A172 (cell line): ENCODE measurements at places on chromosomes 3 and 15.

DNA sequence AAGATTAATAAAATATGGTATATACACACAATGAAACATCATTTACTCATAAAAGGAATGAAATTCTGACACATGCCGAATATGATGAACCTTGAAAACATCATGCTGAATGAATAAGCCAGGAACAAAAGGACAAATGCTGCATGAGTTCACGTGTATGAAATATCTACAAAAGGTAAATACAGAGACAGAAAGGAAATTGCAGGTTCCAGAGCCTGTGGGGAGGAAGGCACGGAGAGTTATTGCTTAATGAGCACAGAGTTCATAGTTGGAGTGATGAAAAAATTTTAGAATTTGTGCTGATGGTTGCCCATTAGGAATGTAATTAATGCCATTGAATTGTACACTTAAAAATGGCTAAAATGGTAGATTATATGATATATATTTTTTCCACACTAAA lies 49.5 kb downstream of the OCA2 start:
- no peak for DNase-seq

GRCh38 chr3:10329495-10330015 lies 8.6 kb upstream of the SEC13 start:
- DNase-seq: no peak

DNA sequence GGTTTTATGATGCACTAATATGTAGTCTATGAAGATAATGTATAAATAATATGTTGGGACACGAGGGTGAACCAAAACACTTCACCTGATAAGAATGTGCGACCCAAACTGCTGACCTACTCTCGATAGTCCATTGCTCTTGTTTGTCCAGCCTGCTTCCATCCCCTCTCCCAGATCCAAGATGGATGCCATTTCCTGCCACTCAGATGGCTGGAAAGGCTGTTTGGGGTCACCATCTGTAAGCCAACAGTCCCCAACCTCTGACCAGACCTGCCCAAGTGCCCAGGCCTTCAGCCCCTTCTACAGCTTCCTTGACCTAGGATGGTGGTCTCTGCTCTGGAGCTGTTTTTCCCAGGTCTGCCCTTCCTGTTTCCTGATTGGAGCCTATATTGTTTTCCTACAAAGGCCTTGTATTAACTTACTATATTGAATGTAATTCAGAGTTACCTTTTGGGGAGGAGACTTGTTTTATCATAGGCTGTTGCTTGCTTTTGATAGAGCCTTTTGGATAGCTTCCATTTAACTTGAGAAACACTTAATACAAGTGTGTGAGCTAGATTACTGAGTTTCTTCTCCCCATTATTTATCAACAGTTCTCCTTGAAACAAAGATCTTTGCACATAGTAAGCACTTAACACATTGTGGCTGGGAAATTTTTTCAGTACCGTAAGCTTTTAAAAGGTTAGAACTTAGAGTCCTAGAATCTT lies 5.0 kb upstream of the PAQR9 start:
- DNase-seq: no peak

GRCh38 chr15:22867886-22868285 lies 29.4 kb downstream of the NIPA2 start:
- DNase-seq: no peak

DNA sequence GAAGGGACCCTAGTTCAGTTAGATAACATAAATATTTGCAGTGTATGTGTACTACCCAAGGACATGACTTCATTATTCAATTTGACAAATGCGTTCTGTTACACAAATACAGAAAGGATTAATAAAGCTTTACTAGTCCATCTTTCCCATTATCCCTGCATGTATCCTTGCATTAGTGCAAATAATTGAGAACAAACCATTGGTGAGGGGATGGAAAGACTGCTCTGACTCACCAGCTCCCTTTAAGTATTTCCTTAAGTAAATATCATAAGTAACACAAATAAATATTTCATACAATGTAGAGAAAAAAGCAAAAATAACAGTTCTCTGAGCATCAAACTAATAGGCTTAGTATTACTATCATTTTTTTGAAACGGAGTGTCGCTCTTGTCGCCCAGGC lies 1.9 kb upstream of the GPD1L start:
- DNase-seq: no peak

DNA sequence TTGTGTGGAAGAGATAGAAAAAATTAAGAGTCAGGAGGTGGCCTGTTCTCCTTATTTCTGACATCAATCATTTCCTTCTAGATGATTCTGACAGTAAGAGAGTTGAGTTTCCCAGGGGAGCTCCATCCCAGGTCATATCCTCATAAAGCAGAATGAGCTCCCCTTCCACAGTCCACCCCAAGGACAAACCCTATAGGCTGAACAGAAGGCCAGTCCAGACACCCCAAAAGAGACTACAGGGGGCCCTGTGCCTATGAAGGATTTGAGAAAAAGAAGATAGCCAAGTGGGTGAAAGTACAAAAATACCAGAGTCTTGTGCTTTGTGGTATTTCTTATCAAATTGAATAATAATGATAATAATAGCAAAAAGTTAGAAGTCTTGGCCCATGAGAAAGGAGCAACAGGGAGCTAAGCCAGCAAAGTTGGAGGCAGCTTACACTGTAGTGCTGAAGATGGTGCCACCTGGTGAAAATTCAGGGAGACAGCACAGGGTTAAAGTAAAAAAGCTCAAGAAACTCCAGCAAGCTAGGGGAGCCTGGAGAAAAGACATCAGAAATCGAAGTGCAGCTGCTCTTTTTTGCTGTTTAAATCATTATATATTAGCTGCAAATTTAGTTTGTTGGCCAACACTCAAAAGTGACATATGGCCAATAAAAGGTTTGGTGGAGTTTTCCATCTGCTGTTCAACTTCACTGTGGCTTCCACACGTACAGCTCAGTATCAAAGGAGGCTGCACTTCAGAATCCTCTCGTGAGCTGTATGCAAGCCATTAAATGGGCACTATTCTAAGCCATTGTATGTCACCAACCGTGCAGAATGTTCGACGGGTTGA lies 35.8 kb upstream of the SLC24A5 start:
- DNase-seq: peak; percentile 29

- no peak for DNase-seq
Observed at GRCh38 chr3:23819599-23820360, 14.0 kb downstream of the UBE2E1 start.

DNA sequence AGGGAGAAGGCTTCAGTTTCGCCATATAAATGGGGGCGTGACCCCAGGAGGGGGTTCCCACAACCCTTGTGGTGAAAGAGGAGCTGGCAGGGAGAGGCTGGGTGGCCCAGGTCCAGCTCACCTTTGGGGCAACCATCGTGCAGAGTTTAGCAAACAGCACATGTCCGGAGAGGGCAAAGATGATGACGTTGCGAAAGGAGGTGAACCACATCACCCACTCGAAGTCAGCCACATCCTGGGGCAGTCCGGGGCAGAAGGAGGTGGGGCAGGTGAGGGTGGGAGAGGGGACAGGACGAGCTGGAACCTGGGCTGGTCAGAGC lies 3.7 kb downstream of the HHATL start:
- DNase-seq: no peak

DNA sequence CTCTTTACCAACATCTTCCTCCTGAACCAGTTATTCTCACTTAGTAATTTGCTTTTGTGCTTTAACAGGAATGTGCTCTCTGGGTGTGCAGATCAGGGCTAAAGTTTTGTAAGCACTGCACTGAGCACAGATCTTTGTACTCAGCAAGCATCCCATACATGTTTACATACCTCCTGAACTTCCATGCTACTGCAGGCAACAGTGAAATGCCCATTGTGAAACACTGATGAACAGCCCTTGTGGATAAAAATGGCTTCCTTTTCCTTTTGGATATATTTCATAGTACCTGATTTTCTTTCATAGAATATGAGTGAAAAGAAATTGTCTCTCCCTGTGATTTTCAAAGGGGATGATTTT lies 855.9 kb downstream of the MCTP2 start:
- no peak for DNase-seq

DNA sequence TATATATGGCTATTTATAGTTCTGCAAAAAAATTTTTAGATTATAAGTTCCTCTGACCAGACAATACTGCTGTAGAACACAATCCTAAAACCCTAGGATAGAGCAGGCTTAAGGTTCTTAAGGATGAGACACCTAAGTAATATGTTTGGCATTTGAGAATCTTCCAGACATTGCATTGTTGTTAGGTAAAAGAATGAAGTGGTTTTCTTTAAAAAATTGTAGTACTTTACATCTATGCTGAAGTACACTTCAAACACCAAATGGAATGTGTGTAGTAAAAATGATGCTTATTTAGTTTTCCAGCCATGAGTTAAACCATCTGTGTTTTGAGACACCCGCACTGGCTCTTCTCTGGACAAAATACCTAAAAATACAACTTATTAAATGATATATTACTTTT lies 857.7 kb downstream of the OTOL1 start:
- DNase-seq: no peak

DNA sequence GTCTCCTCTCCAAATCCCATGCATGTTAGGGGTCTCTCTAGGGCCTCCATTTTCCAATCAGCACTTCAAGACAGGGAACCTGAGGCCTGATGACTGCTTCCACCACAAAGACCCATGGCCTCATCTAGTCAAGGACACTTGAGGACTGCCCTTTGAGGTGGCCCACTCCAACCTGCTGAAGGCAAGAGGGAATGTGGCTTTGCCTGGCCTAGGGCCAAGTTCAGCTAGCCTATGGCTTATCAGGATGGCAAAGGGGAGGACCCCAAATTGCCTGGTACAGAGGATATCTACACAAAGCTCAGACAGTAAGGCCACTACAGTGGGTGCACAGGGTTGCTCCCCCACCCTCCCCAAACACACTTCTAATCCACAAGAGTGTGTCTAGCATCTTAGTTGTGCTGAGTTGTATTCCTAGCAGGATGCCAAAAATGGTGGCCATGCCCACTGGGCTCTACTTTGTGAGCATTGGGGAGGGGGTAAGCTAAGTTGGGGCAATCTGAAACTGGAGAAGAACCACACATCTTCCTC lies 10.0 kb upstream of the GRAMD2A start:
- no peak for DNase-seq

GRCh38 chr15:62412686-62413085 lies 247.6 kb upstream of the C2CD4B start:
- no peak for DNase-seq

DNA sequence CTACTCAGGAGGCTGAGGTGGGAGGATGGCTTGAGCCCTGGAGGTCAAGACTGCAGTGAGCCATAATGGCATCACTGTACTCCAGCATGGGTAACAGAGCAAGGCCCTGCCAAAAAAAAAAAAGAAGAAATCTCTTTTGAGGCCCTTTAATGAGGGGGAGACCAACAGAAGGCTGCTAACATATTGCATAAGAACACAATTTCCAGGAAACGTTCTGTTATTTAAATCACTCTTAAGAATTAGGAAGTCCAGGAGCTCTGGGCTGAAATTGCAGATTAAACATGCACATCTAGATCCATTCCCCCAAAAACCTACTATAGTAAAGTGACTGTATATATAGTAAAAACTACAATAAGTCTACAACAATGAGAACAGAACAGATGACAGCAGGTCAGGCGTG lies 16.1 kb upstream of the BLM start:
- no peak for DNase-seq

- no peak for DNase-seq
Observed at GRCh38 chr15:61649046-61649445, 411.2 kb downstream of the VPS13C start.

- no peak for DNase-seq
Observed at GRCh38 chr3:147963711-147964110, 554.5 kb downstream of the ZIC1 start.

GRCh38 chr3:36729204-36730056 lies 34.9 kb downstream of the DCLK3 start:
- peak; percentile 43 for DNase-seq

GRCh38 chr15:33013827-33014445 lies 180.6 kb downstream of the FMN1 start:
- peak; percentile 89 for DNase-seq

GRCh38 chr15:44159492-44159891 lies 35.6 kb downstream of the FRMD5 start:
- no peak for DNase-seq

DNA sequence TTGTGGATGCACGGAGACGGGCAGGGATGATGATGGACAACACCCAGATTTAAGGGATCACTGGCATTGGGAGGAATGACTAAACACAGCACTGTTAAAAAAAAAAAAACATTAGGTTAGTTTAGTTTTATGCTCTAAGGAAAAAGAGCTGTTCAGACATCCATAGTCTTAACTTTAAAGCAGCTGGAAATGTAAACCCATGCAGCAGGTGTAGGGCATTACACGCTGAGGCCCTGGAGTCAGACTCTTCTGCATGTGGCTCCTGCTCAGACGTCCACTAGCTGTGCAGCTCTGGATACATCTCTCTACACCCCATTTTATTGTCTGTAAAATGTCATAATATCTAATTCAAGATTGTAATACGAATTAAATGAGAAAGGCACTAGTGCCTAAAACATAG lies 191.8 kb upstream of the RASGRP1 start:
- no peak for DNase-seq

GRCh38 chr3:182936918-182937285 lies 43.4 kb downstream of the DCUN1D1 start:
- no peak for DNase-seq

GRCh38 chr15:71167445-71168165 lies 52.3 kb downstream of the THSD4 start:
- no peak for DNase-seq

DNA sequence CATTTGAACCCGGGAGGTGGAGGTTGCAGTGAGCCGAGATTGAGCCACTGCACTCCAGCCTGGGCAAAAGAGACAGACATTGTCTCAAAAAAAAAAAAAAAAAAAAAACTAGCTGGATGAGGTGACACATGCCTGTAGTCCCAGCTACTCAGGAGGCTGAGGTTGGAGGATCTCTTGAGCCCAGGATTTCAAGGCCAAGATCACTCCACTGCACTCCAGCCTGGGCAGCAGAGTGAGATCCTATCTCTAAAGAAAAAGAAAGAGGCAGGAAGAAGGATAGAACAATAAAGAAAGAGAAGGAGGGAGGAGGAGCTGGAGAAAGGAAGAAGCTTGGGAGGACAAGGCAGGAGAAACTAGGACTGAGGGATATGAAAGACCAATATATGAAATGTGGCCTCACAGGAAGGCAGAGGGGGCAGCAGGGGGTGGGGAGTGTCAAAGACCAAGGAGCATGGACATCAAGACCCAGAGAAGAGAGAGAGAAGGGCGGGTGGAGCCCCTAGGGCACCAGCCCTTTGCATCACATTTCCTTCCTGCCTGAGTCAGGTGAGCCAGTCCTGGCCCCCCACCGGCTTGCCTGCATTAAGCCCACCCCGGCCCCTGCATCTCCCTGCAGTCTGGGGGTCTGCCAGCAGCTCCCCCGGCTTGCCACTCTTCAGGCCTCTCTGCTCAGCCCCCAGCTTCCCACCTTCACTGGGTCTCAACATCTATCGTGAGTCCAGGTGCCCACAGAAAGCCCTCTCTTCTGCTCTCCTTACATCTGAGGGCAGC lies 11.5 kb downstream of the IGDCC3 start:
- no peak for DNase-seq
